Mesenteric fat pad (tissue), 1 donor: ENCODE measurements at places on chromosomes 3 and 15. TPM values are rescaled to one million over a fixed set of nuclear protein-coding genes. Genes with fewer than 3 reads are reported as not detected.

DNA sequence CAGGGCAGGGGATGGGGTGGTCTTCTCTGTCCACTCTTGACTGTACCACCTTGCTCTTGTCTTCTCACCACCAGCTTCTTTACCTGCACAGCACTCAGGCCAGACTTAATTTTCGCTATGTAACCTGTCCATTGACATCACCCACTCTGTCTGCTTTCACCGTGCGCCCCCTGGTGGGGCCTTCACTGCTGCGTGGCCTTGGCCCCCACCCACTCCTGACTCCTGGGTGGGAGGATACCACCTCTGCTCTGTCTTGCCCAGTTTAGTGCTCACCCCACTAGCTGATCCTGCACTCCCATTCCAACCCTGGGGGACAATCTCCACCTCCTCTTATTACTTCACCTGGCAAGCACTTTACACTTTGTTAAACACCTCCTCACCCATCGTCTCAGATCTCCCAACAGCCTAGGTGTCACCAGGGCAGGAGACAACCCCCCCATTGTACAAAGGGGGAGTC, 17.7 kb downstream of the PTH1R start:
- DNase-seq, result no peak

MOBP gene
- not detected for total RNA-seq

DNA sequence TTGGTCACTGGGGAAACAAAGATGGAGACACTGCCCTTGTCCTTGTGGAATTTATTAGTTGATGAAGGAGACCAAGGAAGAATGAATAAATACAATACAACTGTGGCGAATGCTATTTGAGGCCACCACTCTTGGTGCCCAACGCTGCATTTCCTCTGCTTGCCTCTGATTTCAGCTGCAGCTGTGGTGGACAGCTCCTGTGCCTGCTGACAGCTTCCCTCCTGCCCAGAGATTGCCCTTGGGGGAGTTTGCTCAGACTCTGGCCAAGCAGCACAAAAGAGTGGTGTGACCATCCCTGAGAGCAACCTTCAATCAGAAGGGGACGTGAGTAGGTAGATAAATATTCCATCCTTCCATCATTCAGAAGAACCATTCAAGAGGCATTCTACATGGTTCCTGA, 64.6 kb upstream of the FHIT start:
- no peak for DNase-seq

DNA sequence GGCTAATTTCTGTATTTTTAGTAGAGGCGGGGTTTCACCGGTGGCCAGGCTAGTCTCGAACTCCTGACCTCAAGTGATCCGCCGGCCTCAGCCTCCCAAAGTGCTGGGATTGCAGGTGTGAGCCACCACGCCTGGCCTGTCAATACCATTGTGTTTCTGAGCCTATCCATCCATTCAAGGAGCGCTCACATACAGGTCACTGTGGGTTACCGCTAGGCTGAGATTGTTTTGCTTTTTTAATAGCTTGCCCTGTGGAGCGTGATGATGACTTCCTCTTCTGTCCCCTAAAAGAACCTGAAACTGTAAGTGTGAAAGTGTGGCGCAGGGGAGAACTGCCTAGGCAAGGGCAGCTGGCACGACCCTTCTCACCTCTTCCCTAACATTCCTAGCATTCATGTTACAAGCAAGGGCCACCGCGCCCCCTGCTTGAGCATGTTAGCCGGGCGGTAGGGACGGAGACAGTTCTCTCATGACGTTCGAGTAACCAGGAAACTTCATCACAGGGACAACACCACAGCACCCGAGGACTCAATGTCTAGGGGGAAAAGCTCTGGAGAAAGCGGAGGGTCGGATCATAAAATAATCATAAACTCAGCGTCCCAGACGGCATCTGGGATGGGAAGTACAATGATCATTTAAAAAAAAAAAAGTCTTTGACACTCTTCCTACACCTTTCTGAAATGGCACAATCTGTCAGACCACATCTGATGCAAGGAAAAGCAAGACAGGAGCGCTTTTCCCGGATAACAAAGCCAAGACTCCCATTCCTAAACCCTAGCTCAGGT, 790 bp downstream of the LAMP3 start:
- DNase-seq, result no peak

CP gene
- total RNA-seq, result 17.5 TPM

GRCh38 chr3:46466273-46466672, 1.6 kb upstream of the LTF start:
- peak; percentile 82 for DNase-seq

ZNF80 gene
- total RNA-seq, result not detected

GRCh38 chr15:64634576-64635498, 140.6 kb downstream of the RBPMS2 start:
- no peak for DNase-seq

GRCh38 chr3:183308751-183309150, 55.7 kb downstream of the B3GNT5 start:
- no peak for DNase-seq

DNA sequence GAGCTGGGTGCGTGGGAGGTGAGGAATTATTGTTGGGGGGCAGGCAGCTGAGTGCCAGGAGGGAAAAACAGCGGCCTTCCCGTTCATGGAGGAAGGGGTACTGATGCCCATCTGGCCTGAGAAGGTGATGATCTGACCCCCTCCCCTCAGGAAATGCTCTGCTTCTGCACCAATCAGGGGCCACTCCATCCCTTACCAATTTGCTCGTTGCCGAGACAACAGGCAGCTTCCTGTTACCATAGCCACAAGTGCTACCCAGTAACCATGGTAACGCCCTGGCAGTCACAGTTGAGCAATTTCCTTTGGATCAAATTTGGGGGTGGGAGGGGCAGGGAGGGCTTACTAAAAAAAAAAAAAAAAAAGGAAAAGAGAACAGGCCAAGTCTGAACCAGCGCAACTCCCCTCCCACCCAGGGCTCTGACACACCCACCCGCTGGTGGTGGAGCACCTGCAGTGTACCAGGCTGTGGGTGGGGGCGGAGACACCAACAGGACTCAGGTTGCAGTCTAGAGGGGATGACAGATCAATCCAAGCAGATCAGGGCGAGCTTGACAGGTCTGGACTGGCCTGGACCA, 13.7 kb downstream of the CELF6 start:
- no peak for DNase-seq

DNA sequence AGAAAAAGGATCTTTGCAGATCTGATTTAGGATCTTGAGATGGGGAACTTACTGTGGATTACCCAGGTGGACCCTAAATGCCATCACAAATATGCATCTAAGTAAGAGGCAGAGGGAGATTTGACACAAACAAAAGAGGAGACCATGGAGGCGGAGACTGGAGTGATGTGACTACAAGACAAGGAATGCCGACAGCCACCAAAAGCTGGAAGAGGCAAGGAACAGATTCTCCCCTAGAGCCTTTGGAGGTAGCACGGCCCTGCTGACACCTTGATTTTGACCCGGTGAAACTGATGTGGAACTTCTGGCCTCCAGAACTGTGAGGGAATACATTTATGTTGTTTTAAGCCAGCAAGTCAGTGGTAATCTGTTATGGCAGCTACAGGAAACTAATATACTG, 44.0 kb downstream of the GASK1A start:
- no peak for DNase-seq

DNA sequence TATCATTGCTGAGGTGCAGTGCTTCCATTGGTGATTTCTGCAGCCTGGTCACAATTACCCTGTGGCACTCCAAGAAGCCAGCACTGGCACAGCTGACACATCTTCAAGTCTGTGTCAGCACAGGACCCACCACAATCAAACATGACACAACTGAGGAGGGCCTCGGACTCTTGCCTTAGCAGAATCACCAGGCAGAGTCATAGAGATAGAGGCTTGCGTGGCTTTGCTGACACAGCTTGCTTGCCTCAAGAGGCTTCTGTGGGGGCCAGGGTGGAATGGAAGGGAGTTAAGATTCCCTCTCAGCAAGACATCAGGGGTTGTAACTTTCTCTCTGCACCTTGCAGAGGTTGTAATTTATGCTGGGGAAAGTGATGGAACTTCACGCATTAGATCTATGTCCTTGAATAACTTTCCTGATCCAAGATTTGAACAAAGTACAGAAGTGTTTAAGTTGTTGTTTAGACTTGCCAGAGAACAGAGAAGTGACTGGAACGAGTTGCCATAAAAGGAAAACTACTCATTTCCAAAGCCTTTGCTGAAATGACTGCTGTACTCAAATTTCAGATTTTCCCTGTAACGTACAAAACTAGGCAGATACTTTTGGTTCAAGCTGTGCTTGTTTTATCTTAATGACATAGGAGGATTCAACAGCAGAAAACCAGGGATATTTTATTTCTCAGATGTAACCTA, 170.7 kb downstream of the DIPK2A start:
- no peak for DNase-seq

CCDC50 gene
- 120 TPM for total RNA-seq

DNA sequence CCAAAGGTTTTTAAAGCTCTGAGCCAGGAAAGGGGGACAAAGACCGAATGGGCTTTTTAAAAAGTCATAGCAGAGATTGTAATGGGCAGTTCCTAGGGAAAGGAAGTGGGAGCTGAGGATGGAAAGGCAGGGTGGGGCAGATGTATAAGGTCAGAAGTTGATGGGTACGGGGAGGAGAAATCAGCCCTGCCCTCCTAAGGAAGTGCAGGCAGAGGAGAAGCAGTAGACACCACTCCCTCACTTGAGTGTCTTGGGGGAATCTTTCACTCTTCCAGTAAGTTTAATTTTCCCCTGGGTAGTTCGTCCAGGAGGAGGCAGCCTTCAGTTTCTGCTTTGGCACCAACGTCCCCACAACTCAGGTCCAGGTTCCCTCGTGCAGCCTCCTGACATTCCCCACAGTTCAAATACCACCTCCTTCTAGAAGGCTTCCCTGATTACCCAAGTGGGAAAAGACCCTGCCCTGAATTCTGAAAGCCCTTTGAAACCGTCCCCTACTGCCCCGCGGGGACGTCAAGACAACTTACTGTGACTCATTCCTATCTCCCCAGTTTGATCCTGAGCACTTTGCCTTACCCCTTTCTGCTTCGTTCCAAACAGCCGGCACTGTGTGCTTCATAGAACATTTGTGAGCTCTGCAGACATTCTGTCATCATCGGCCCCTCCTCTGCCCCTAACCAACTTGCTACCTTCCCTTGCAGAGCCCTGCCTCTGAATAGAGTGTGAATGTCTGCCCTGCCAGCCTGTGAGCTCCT, 14.3 kb upstream of the SRP14 start:
- peak; percentile 53 for DNase-seq

DNA sequence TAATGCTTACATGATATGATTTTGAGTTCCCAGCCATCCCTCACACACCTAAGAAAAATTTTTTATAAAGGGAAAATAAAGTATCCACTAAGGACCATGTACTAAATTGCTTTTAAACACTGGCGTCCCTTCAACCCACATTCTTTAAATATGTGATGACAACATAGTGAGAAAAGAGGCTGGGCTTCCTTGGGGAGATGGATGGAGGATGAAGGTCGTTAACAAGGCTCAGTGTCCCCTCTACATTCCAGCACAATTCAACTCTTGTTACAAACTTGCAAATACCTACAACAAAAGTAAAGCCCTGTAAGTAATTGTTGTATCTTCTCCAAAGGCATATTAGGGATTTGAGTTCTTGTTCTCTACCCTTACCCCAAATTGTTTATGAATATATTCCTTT, 87.2 kb upstream of the SLC4A7 start:
- DNase-seq, result no peak

DNA sequence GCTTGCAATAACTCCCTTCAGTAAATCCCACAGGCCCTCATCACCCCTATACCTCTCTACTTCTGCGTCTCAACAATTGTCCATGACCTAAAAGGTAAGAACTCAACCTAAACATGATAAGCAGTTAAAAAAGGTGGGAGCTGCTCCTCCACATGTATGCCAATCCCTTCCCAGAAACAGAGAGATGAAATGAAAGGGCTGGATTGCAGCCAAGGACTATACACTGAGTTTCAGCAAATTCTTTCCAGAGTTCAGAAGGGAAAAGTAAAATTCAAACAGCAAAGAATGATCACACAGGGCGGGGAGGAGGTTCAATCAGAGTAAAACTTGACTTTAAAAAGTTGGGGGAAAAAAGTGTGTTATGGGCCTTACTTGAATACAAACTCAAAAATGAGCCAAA, 27.5 kb downstream of the PLOD2 start:
- no peak for DNase-seq

DNA sequence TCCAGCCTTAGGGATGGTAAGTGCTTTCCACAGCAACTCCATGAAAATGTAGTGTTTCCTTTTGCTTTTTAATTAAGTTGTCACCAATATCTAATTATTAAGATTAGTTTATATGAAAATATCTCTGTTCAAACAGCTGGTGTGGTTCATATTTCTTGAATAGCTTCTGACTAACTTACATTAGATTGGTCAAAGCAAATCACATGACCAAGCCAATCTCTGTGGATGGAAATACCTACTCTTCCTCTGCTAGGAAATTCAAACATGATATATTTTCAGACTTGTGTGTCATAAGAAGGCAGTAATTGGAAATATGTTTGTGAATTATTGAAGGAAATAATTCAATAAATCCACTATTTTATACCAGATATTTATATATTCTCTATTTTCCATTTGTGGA, 54.6 kb upstream of the CADM2 start:
- DNase-seq, result no peak

- no peak for DNase-seq
Measured at GRCh38 chr15:72229947-72230196, 1.1 kb downstream of the PKM start.

GRCh38 chr3:195907934-195908693, at the start of gene TNK2:
Gene TNK2 (minus strand): TSS chr3:195908551. CDS start chr3:195888588, 19,963 bp downstream.
- no peak for DNase-seq

DNA sequence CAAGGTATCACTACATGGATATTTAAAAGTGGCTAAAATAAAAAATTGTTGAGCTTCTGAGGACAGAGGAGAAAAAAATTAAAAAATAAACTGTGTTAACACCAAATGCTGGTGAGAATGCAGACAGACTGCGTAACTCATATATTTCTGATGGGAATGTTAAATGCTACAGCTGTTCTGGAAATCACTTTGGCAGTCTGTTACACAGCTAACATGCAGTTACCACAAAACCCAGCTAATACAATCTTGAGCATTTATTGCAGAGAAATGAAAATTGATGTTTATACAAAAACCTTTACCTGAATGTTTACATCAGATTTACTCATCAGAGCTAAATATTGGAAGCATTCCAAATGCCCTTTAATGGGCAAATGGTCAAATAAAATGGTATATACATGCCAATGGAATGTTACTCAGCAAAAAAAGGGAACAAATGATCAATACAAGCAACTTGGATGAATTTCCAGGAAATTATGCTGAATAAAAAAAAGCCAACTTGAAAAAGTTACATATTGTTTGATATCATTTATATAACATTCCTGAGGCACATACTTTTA, 24.6 kb downstream of the MNS1 start:
- no peak for DNase-seq

DNA sequence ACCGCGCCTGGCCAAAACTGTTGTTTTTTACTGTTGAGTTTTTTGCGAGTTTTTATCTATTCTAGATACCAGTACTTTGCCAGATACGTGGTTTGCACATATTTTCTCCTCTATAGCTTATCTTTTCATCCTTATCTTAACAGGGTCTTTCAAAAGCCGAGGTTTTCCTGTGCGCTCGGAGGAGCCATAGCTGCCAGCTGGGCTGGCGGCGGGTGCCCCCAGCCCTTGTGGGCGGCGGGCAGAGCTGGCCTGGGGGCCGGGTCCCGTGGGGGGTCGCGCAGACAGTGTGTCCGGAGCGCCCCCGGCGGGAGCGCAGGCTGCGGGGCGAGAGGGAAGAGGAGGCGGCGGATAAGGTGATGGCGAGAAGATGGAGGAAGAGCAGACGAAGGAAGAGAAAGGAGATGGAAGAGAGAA, 11.1 kb upstream of the EIF4A2 start:
- DNase-seq, result no peak

GRCh38 chr3:31946484-31947081, 34.5 kb downstream of the OSBPL10 start:
- no peak for DNase-seq

FAH gene
- 147 TPM for total RNA-seq
